ENCODE measurements at places on chromosomes 3 and 15.

DNA sequence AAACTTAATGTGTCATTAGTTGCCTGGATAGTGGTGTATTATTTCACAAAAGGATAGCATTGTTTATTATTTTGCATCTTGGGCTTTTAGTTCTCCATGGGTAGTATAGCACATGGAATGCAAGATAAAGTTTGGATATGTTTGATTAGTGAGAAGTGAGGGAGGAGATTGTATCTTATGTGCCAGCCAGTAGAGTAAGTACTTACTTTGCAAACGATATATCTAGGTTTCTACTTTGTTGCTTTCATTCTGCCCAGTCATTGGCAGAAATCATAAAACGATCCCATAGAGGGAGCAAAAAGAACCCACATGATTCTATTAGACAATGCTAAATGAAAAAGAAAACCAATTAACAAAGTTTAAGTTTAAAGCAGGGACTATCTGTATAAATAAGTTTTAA is 105.3 kb downstream of the RARB start:
- no peak for DNase-seq

- DNase-seq: no peak
These were observed 137.1 kb upstream of the THBS1 start for GRCh38 chr15:39443659-39444219.

DNA sequence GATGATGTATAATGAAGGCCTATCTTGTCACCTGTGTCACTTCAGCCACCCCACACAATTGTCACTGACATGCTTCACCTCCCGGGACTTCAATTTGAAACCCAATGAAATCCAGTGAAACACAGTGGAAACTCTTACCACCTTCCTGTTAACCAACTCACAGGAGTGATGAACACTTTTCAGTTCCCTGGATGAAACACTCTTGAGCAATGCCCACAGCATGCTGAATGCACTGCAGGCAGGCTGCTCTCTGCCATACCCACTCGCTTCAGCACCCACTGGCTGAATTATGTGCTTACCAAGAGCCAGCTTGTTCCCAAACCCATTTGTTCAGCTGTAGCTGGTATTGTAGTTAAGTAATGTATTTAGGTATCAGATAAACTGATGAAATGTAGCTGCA is 47.0 kb downstream of the MAP2K1 start:
- DNase-seq: no peak

DNA sequence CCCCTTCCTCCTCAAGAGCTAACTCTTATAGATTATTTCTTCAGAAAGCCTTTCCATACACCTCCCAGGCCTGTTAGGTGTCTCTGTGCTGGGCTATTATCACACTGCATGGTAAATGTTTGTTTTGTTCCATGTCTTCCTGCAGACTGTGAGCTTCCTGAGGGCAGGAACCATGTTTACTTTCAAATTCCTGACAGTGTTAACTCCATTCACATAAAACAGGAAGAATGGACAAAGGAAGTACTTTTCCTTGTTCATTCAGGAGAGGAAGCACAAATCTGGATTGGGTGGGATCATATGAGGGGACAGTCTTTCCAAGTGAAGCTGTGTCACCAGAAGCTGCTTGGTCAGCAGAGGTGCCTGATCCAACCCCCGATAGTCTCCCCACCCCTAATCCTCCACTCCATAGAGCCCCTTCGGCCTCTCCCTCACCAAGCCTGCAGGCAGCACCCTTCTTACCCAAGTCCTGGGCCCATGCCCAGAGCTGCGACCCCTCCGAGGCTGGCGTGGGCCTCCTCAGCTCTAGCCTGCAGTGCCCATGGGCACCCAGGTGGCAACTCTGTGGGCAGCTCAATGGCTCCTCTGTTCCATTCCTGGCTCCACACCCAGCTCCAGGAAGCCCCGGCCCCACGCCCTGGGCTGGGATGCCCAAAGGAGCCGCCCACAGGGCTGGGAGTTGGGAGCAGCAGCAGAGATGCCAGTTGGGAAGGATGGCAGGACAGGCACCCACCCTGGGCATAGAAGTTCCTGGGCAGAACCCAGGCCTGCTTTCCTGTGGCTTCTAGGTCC is 6.9 kb downstream of the SHF start:
- DNase-seq: no peak

Data from esophagus squamous epithelium (tissue), 5 donors.